ENCODE measurements at places on chromosomes 12 and 14. TPM values are rescaled to one million over a fixed set of nuclear protein-coding genes. Genes with fewer than 3 reads are reported as not detected.

The LRRC10 gene
- 30.3 TPM for total RNA-seq

The ACSM4 gene
- not detected for total RNA-seq

The TBX3 gene
- total RNA-seq: 17.1 TPM

The KCNC2 gene
- total RNA-seq: not detected

DNA sequence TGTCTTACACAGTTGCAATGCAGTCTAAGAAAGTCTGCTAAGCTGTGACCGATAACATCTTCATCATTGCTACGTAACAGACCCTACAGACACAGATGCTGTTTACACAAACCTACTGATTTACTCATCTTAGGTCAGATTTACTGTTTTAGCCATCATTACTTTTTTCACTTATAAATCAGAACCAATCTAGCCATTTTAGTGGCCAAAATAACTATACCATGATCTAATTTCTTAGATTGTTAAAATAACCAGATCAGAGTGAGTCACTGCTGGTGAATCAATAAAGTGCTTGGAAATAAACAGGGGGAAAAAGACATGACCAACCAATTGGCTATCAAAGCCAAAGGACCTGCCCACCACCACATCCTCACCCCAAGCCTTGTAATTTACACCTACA, 57.0 kb upstream of the FOXN3 start:
- no peak for DNase-seq

DNA sequence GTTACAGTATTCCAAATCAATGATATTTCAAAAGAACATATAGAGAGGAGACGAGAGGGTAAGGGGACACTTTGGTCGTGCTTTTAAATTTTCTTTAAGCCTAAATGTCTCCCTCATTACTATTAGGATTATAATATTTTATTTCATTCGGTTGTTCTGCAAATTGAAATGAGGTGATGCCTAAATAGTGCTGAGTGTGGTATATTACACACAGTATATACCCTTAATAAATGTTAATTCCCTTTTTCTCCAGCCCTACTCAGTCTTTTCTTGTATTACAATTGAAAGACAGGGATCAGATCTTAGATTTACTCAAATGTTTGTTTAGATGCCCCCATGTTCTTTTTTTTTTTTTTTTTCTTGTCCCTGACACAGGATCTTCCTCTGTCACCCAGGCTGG, 7.7 kb downstream of the SNAPC1 start:
- DNase-seq: no peak

GRCh38 chr14:60220084-60220483, 28.9 kb upstream of the PPM1A start:
- no peak for DNase-seq

- no peak for DNase-seq
Observed at GRCh38 chr14:97280526-97280925, 483.3 kb downstream of the VRK1 start.

DNA sequence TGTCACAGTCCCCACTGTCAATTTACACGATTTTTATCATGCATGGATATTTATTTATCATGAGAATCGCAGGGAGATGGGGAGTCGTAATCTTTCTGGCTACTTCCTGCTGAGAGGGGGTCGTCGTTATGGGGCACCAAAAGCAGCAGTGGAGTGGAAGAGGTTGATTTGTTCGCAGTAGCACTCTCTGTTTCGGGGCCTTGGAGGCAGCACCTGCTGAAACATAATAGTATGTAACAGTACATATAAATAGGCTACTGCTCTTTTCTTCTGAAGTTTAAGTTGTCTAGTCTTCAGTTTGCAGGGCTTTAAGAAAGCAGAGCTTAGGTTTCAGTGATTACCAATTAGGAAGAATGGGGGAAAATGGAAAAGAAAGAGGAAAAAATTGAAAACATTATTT, 3.8 kb downstream of the SOAT2 start:
- no peak for DNase-seq

DNA sequence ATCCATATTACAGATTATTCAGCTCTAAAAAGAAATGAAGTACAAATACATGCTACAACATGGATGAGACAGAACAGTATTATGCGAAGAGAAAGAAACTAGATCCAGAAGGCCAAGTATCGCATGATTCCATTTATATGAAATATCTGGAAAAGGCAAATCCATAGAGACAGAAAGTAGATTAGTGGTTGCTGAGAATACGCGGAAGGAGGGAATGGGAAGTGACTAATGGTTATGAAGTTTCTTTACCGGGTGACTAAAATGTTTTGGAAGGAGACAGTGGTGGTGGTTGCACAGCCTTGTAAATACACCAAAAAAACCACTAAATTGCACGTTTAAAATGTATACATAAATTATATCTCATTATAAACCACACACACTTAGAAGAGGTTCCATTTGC, 12.5 kb downstream of the PRDM4 start:
- DNase-seq: no peak

DNA sequence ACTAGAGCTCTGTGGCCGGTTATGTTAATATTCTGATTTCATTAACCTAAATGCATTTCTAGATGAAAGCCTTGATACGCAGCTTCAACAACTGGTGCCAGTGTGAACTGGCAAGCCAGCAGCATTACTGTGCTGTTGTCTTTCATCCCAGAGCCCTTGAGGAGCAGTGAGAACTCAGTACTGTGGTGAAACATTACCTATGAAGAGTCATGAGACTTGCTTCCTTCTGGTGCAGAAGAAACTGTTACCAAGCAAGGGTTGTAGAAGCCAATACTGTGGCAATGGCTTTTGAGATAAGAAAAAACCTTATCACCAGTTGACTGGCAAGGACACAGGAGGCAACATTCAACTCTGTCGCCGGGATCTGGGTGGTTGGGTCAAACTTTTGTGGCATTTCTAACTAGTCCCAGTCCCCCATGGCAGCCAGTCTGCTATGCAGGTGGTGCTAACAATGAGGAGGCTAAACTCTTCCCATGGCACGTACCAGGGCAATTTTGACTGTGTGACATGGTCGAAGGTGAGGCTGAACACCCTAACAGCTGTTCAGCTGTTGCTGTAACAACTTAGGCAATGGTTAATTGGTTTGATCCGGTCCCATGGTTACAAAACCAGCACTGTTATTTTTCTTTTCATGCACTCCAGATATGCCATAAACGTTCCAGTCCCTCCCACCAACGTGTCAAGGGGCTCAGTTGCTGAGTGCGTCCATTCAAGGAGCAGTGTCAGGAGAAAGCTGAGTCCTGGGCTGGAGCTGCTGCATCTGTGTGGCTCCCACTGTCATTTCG, 12.6 kb upstream of the LGALS3 start:
- DNase-seq: no peak

- DNase-seq: no peak
Observed at GRCh38 chr12:113322343-113322742, 12.6 kb downstream of the SLC8B1 start.

- peak; percentile 81 for DNase-seq
Observed at GRCh38 chr14:95291859-95292542, 27.7 kb downstream of the CLMN start.

DNA sequence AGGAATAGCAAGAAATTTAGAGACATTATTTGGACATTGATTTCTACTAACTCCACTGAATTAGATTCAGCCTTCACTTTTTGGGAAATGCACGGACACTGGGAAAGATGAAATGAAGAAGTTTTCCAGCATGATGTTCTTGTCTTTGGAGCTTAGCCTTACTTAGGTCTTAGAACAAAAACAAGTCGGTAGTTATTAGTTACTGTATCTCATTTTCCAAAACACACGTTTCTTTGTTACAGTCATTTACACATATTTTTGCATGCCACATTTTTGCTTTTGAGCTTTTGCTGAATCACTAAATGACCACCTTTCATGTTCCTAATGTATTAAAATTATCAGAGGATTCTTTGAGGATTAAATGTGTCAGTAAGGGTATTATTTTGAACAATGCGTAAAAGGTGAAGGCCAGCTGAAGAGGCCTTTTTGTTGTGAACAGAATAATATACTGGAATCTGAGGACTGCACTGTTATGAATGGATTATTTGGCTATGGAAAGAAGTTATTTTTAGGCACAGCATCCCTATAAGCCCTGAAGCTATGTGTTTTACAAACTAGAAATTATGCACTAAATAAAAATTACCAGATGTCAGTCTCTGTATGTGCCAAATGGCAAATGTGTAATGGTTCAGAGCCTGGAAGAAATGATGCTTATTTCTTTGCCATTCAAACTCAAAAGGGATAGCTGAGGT, 138.2 kb downstream of the SRGAP1 start:
- DNase-seq: no peak

DNA sequence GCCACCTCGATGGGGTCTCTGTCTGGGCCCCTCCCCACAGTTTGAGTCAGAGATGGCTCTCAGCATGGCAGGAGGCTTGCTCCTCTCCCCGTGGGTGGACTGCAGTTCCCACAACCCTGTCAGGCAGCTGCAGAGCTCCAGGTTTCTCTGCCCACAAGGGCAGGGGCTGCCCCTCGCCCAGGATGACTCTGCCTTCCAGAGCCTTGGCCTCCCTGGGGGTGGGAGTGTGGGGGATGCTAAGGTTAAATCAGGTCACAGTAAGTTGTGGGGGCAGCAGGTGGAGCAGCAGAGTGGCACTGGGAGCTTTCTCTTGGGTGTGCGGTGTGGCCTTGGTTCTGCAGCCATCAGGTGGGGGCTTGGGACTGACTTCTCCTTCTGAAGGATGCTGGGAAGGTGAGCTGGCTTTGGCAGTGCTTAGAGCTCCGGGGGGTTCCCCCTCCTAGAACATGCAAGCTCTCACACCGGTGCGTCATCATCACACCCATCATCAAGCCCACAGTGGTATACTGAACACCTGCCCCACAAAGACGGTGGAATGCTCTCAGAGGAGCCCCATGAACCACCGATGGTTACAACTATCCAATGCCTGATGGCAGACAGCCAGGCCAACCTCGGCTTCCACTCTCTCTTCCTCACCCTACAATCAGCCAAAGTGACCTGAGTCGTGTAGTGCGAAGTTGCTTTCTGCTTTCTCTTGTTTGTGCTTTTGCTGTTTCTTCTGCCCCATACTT, 39.7 kb downstream of the ERH start:
- DNase-seq: no peak

DNA sequence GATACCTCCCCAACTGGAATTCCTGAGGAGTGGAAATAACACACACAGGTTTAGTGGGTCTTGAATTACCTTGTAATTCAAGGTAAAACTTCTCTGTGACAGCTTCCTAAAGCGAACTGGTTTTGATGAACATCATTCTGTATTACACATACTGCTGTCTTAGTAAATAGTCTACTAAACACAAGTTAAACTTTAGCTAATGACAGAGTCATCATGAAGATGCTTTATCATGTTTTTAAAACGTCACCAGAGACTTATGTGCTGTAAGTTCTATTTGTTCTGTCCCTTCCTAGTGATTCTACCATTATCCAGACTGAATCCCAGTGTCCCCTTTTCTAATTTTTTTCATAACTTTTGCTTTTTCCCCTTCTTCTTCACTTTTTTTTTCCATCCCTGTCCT, 11.6 kb upstream of the GXYLT1 start:
- DNase-seq: no peak

DNA sequence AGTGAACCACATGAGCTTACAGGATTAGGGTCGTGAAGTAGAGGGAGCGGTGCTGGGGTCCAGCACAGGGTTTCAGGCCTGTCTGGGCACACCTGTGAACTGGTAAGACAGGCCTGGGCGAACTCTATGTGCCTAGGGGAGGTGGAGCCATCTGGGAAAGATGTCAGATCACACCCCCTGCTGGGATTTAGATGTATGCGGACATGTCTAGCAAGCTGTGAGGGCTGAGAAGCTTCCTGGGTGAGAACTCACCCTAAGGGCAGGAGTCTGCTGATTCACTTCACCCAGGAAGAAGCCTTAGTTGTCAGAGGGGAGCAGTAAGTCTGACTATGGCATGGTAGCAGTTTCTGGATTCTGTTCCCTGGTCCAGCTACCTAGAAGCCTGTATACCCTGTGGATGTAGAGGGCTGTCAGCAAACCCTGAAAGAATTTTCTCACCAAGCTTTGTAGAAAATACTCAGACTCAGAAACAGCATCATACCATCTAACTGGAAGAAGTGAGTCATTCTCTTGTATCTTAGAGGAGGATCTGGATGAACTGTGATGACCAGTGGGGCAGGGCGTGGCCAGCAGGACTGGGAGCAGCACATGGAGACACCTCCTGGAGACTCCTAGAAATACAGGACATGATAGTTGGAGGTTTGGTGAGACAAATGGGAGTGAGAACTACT, 11.2 kb upstream of the PYGL start:
- peak; percentile 81 for DNase-seq

DNA sequence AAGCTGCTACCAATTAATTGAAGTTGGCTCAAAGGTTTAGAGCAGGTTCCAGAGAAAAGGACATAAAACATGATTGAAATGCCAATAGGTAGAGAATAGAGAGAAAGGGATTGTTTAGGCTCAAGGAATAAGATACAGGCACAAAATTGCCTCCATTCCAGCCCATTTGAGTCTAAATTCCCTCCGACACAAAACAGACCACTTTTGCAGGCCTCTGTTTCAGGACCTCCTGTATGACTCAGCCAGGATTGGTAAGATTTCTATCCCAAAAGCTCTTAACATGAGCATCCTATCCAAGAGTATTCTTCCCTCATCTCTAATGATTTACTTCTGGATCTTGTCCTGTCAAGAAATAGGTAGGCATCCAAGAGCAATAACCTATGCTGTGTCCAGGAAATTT, 123.5 kb downstream of the STAB2 start:
- DNase-seq: no peak

GRCh38 chr12:47158792-47159191, 79.0 kb upstream of the AMIGO2 start:
- no peak for DNase-seq
